ENCODE measurements at places on chromosomes 4 and X.

DNA sequence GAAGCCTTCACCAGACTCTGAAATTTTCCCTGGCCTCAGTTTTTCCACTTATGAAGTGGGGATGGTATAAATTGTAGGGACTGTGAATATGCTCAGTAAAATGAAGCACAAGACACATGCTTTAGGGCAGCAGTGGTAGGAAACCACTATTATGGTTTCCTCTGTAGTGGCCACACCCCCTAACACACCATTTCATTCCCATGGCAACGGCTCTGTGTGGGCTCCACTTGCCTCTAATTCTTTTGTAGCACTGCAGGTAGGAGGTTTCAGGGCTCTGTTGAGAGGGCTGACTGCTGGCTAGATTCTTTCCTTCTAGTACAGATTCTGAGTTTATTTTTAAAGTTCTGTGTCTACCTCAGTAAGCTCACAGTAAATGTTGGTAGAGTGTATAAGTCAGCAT is 3.5 kb upstream of the VMA21 start:
- no peak for DNase-seq

- DNase-seq = no peak
These were observed 12.2 kb upstream of the FGF2 start for GRCh38 chr4:122814426-122814825.

GRCh38 chrX:38149016-38149415 is 71.7 kb downstream of the SRPX start:
- DNase-seq = no peak

DNA sequence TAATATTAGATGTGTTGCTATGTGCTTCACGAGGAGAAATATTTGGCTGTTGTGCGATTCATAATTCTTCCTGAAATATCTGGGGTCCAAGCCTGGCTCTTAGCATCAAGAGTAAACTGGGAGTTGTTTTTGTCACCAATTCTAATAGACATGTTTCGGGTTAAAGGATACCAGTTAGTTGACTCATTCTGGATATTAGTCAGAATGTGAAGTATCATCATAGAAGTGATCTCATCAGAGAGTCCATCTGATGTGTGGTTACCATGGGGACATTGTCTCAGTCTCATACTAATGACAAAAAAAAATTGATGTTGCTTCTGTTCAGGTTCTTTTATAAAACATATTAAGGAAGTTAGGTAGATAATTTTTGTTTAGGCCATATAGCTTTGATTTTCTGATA is 57.2 kb upstream of the MTMR1 start:
- peak; percentile 65 for DNase-seq

DNA sequence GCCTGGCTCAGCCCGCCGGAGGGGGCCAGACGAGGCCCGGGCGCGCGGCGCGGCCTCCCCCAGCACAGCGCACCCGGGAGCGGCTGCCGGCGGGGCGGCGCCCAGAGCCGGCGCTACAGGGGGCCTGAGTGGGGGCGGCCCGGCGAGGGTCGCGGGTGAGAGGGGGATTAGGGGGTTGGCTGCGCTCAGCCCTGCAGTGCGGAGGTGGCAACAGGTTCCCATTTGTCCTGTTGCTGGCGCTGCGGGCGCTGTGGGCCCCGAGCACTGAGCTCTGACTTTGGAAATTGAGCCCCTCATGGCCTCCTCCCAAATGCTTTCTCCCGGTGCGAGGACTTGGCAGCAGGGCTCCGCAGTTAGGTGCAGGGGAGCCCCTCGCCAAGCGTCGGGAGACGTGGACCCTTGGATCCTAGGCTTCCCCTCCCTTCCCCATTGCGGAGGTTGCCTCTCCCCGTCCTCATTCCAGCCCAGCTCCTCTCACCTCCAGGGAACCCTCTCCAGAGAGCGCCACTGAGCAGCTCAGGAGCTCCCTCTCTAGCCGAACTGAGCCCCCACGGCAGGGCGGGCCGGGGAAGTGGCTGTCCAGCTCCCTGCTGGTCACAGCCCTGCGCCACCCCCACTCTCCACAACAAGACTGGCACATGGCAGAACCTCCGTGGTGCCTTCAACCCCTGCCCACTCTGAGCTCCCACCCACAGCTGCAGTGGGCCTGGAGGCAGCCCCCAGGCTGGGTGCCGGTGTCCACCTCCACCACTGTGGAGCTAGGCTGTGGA is 2.5 kb upstream of the DUSP9 start:
- DNase-seq = no peak

- DNase-seq = no peak
These were observed 61.6 kb downstream of the CHST7 start for GRCh38 chrX:46635186-46635585.

GRCh38 chr4:84582988-84583875 is at the start of gene CDS1:
Gene CDS1 (plus strand): TSS chr4:84583127. CDS start chr4:84583402, 275 bp downstream.
- DNase-seq = no peak

GRCh38 chr4:128663325-128663724 is 146.2 kb upstream of the JADE1 start:
- no peak for DNase-seq

DNA sequence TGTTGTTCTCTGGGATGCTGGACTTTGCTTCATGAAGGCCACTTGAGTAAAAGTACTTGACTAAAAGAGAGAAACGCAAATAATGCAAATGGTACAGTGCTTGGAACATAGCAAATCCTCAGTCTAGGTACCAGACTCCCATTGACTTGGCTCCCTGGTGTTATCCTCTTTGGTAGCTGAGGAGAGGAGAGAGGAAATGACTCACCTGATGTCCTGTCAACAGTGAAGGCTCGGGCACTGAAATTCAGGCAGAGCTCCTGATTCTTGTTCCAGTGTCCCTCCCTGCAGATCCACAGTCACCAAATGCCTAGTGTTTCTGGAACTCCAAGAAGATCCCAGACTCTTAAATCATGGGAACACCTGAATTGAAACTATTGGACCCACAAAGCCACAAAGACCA is 22.5 kb upstream of the TCEAL4 start:
- DNase-seq = peak; percentile 39

DNA sequence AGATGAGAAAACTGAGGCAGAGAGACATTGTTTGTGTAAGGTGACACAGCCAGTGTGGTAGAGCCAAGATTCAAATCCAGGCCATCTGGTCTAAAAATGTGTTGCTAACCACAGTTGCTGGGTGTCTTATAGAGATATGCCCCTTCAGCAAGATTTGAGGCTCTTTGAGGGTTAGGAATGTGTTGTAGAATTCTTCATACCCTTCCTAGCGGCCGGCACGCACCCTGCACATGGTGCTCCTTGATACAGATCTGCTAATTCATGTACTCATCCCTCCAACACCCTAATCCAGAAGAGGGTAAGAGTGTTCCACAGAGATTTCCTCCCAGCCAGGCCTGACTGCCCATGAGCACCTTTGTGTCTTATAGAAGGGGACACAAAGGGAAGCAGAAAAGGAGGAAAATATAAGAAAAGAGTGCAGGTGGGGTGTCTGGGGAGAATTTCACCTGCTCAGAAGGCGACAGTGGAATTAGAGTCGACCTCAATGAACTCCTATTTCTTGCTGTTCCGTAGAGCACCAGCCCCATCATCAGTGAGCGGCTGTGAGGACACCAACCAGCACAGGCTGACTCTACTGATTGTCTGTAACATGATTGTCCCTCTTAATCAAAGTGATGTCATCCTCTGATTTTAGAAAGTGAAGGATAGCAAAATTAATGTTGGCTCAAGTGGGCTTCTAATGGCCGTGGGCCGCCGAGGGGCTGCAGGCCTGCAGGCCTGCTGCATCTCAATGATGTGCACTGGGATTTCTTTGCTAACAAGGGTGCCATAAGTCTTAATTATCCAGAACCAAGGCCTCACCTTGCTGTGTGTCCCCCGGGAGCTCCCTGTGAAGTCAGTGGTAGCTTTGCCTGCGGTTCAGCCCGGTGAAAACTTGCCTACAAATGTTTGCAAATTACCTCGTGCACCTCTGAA is 24.2 kb upstream of the SMIM20 start:
- no peak for DNase-seq

DNA sequence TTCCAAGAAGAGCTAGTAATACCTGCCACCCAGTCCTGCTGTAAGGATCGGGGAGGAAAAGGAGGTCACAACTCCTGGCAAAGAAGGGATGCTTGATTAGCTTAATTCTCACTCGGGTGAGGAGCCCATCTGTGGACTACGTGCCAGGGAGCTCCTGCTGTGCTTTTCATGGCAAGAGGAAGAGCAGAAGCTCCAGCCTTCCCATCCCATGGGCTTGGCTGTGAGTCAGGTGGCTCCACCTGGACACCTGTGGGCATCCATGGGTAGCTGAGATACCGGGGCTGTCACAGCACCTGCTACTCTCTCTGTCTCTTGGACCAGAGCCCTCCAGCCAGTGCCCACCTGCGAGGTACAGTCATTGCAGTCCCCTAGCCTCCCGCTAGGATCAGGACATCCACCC is 18.0 kb downstream of the CLNK start:
- no peak for DNase-seq

GRCh38 chrX:139002319-139002718 is 290.8 kb upstream of the FGF13 start:
- no peak for DNase-seq

- no peak for DNase-seq
These were observed 24.3 kb downstream of the PLK4 start for GRCh38 chr4:127905029-127905428.

GRCh38 chrX:24646745-24647182 is 383 bp downstream of the PCYT1B start:
- no peak for DNase-seq

- no peak for DNase-seq
These were observed 651.2 kb upstream of the GALNT7 start for GRCh38 chr4:172517391-172517790.

DNA sequence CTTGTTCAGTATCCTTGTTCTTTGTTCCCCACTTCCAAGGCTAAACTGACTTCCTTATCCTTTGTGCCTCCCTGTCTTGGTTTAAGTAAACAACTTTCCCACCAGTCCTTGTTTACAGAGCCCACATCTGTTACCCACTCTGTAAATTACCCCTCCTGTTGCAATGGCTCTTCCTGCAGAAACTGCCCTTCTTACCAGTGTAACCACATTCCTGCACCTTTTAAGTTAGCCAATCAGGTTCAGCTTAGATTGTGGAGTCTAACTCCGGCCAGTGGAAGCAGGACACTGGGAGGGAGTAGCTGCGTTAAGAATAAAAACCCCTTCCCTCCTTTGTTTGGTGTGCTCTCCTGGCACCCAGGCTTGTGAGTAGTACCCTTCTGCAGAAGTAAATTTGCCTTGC is 360.9 kb downstream of the PRDM5 start:
- no peak for DNase-seq

- no peak for DNase-seq
These were observed 26.5 kb downstream of the CD40LG start for GRCh38 chrX:136674270-136674985.

GRCh38 chr4:169050881-169051760 is 41.1 kb upstream of the CBR4 start:
- no peak for DNase-seq

DNA sequence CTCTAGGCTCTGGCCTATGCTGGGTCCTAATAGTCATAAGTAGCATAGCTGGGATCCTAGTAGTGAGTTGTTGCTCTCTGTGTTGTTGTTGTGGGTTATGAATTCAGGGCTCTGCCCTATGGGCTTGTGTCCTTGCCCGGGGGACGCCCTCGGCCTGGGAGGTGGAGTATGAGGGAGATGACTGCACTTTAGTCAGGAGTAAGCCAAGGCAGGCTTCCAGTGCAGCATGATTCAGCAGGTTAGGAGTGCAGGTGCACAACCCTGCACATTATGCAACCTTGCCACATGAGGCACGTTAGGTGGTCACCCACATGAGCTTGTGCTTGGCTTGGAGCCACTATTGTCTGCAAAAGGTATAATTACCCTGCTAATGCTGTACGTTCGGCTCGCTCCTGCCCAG is 58.4 kb upstream of the CCDC149 start:
- no peak for DNase-seq

DNA sequence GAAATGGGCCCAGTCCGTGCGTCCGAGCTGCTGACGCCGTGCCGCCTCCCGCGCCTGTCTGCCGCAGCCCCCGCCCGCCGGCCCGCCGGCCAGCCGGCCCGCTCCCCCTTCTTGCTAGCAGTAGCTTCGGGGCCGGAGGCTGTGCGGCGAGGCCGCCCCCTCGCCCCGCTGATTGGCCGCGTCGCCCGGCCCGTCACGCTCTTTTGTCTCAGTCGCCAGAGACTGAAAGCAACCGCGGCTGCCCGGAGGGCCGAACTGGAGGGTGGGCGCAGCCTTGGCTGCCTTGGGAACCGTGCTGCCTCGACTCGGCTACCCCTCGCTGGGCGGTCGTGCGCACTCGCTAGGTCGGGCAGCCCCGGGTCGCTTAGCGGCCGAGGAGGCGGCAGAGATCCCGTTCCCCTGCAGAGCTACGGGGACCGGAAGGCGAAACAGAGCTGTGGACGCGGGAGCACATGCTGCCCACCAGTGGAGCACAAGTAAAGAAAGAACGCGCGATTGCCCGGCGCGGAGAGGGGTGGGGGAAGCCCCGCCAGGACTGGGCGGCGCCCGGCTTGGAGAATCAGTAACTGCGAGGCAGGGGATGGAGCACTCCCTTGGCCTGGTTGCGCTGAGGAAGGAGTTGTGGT is at the start of gene ZCCHC18:
Gene ZCCHC18 (plus strand): TSS at position 198 of the 626 bp plus-strand sequence. CDS start 1,589 bp downstream, outside the sequence.
- DNase-seq = peak; percentile 57

DNA sequence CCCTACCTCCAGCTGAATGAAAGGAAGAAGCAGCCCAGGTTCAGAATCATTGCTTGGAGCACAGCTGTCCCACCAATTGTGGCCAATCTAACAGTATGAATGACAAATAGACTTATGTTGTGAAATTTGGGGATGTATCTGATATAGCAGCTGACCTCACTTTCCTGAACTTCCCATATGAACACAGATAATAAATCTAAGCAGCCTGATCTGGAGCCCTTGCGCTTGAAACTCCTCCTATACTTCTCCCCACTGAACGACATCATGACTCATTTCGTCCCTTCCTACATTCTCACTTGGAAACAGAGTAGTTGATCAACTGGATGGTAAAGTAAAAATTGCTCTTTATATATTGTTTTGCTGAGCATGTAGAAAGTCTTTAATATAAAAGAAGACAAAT is 24.2 kb upstream of the AMELX start:
- no peak for DNase-seq

- DNase-seq = no peak
These were observed 113.8 kb downstream of the IL13RA2 start for GRCh38 chrX:114903618-114904017.

GRCh38 chrX:11105080-11105479 is 6.1 kb upstream of the HCCS start:
- DNase-seq = peak; percentile 43

DNA sequence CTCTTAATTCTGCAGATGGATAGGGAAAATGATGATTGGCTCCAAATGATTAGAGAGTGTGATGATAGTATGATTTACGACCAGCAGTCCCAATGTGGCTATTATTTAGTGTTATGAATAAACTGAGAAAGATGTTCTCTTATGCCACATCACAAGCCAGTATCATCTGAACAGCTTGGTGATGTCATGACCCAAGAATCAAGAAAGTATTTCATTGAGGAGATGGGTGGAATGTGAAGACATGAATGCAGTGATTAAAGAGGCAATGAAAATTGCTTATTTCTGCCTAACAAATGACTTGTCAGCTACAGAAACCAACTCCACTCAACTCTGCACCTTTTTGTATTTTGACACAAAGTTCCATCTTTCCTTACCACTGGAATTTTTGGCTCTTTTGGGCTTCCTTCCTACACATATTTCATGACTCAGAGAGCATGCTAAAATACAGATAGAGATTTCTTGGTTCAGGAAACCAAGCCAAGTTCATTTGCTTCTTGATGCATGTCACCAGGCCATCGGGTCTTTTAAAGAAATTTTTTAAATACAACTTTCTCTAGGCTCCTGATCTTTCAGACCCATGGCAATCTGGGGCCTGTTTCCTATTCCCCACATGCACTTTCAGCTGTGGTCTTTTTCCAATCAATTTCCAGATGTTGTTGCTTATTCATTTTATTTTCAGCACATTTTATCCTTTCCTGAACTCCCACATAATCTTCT is 174.2 kb downstream of the HHIP start:
- DNase-seq = peak; percentile 74

All from fibroblast of pulmonary artery (primary cell).